T-helper 2 cell (primary cell): ENCODE measurements at places on chromosomes 6 and 20.

GRCh38 chr6:32086661-32087573, 22.2 kb downstream of the TNXB start:
- no peak for DNase-seq

DNA sequence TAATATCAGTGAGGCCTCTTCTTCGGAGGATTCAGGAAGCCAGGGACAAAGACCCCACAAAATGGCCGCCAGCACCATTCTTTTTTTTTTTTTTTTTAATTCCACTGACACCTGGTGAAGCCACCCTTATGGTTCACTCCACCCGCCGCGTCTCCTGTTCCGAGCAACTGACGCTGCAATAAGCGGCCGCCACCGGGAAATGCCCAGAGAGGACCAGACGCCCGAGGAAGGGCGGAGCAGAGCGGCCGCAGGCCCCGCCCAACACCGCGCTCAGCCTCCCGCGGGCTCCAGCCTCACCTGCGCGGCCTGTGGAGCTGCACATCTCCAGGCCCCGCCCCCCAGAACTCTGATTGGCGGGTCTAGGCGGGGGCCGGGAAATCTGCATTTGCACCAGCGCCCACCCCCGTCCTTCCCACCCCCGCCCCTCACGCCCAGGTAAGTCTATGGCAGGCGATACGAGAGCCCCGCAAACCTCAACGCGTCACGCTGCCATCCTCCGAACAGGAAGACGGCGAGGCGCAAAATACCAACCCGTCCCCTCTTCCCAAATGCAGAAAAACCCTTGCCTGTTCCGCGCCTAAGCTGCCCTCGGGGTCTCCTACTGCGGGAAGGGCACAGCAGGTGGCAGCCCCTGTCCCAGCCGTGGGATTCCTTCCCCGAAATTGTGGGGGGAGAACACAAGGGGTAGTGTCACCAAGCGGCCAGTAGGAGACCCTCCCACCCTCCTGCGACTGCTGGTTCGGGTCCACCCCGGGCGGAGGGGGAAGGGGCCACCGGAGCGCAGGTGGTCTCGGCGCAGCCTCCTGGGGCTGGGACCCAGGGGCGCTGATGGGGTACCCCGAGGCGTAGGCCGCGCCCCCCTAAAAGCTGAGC, 960 bp downstream of the ATP9A start:
- peak; percentile 41 for DNase-seq

DNA sequence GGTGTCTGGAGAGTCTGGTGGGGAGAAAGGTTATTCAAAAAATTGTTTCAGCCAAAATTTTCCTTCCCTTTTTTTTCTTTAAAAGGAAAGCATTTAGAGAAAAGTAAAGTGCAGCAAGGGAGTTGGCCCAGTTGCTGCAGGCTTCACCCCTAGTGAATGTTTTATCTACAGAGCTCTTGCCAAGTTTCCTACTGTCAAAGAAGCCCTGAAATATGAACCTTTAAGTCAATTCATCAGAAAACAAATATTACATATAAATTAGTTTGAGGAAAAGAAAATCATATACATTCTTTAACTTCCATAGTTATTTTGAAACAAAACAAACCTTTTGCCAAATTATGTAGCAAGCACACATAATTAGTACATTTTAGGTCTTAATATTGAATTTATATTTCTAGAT, 25.0 kb upstream of the HMGCLL1 start:
- no peak for DNase-seq

DNA sequence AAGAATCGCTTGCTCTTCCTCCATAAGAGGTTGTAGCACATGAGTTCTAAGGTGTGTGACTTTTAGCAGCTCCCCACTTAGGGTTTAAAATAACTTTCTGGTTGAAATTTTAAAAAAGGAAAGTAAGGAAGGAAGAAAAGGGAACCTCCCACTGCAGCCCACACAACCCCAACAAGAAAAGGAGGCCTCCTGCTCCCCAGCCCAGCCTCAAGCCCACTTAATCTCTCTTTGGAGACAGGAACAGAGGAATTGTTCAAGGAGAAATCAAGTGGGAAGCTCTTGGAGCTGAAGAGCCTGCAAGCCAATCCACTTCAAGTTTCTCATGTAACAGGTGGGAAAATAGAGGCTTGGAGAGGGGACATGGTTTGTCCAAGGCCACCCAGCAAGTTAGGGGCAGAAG, 39.1 kb upstream of the PREX1 start:
- DNase-seq = no peak

- no peak for DNase-seq
Observed at GRCh38 chr6:1515280-1515679, 94.4 kb upstream of the FOXC1 start.

- no peak for DNase-seq
Observed at GRCh38 chr6:28906669-28907068, 17.1 kb downstream of the TRIM27 start.

DNA sequence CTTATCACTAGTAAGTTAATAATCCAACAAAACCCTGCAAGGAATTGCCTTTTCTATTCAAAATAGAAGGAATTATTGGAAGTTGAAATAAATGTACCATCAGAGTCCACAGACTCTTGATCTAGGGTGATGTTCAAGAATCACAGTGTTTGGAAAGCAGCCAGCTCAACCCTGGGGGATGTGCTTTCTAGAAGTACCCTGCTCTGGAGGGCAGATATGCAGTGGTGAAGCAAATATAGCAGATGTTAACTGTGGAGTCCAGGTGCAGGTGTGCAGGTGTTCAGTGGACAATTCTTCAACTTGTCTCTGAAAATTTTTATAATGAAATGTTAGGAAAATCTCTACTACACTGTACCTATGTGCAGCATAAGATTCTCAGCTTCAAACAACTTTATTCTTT, 9.1 kb upstream of the INSM1 start:
- DNase-seq = no peak

GRCh38 chr6:163386329-163386908, 28.1 kb upstream of the QKI start:
- no peak for DNase-seq

DNA sequence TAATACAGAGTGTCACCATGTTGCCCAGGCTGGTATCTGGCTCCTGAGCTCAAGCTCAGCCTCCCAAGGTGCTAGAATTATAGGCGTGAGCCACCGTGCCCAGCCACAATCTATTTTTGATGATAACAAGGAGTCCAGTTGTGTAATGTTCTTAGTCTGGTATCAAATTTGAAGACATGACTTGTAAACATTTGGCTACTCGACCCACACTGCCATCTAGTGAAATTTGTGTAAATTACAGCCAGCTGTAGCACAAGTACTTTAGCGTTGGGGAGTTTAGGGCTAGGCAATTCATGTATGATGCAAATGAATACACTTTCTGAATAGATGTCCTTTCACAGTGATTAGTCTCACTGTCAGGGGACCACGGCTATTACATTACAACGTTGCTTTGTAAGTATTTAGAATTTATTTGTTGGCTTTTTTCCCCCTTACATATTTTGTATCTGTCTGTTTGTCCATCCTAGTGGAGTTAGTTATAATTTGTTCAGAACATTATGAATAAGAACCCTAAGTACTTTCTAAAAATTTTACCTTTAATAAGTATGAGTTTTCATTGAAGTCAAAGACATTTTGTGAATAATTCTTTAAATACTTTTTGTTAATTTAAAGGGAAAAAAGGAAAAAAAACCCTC, 139.7 kb downstream of the PRDM13 start:
- DNase-seq = peak; percentile 15

- no peak for DNase-seq
Observed at GRCh38 chr6:92559003-92559402, 860.4 kb downstream of the EPHA7 start.

DNA sequence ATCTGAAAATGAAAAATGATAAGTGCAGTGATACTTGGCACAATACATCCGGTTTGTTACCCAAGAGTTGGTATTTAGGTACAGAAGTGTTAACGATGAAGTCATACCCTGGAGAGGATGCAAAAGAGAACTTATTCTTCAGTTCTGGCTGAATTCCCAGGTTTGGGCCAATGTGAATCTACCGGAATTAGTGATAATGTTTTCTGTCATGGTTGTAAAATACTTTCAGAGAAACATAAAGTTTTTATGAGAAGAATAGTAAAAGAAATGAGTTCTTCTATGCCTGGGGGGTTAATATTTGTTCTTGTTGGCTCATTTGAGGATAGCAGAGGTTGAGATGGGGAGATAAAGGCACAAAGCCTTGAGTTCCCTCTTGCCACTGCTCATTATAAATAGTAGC, 509.9 kb upstream of the POU3F2 start:
- no peak for DNase-seq

DNA sequence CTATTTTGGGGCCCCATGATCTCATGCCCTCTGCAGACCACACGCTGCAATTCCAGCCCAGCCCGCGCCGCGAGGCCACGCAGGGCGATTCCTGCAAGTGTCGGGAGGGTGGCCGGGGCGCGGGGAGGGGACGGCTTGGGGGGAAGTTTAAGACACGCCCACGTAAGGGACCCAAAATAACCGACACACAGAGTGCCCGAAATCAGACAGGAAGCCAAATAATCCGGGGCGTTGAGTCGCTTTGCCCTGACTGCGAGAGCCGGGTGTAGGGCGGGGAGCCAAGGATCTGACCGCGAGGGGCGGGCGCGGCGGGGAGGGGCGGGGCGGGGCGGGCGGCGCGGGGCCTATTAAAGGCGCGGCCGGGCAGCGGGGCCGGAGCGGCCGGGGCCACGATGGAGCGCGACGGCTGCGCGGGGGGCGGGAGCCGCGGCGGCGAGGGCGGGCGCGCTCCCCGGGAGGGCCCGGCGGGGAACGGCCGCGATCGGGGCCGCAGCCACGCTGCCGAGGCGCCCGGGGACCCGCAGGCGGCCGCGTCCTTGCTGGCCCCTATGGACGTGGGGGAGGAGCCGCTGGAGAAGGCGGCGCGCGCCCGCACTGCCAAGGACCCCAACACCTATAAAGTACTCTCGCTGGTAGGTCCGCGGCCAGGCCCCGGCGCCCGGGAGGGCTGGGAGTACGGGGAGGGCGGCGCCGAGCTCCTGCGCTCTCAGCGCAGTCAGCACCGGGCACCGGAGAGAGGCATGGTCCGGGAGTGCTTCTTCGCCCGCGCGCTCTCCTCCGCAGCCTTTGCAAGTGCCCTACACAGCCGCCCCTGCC, at the start of gene ENPP1:
TSS of gene ENPP1 (plus strand) at position 377 of the 816 bp plus-strand sequence. CDS start at position 393, 16 bp downstream.
- DNase-seq = peak; percentile 12

DNA sequence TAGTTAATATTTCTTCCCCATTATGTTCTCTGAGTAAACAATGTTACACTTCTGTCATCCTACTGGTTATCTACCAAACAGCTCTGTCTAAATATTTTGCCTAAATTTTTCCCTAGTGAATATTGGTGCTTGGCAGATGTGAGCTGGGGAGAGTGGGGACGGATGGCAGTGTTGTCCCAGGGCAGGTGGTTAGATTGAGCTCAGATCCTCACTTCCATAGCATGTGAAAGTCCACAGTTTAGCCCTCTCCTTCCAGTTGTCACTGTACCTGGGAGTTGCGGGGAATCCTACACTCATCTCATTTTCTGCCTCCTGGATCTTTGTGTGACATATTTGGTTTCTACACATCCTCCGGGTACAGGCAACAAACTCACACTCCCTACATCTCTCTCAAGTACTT, 484.9 kb downstream of the EPM2A start:
- no peak for DNase-seq

DNA sequence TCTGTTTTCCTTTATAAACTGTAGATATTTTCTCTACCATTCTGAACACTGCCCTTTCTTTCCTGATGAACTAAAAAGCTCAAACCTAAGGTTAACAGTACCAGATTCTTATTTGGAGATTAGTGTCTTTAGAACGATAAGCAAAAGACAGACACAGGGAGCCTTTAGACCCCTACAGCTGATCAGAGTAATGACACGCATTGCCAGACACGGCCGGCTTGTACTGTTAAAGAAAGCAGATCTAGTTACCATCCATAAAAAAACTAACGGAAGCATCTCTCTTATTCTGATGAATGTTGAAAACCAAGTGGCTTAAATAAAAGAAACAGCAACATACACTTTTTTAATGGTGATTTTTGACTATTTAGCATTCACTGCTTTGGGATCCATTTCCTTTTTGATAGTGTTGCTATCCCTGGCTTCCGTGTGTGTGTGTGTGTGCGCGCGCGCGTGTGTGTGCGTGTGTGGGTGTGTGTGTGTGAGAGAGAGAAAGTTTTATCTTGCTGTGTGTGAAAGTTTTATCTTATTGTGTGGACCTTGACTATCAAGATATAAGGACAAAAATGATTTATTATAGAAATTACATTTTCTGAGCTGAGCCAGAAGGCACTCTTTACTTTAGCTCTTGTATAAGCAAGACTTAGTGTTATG, 95.6 kb upstream of the SLC35B3 start:
- DNase-seq = no peak

DNA sequence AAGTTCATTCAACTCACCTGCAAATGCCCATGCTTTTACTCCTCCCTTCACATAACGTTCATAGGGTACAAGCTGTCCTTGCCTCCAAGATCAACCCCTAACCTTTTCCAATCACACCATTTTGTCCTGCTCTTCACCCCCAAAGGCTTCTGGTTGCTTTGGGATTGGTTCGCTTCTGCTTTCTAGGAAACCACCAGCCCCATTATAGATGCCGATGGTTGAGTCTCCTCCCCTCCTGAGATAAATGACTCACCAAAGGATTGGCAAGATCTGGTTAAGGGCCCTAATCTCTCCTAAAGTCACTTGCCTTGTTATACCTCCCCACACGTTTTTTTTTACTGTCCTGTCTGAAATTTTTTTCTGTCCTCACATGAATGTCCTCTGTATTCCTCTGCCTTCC, 311.4 kb downstream of the HACE1 start:
- no peak for DNase-seq

- no peak for DNase-seq
Observed at GRCh38 chr6:126444659-126445273, 104.9 kb downstream of the CENPW start.

DNA sequence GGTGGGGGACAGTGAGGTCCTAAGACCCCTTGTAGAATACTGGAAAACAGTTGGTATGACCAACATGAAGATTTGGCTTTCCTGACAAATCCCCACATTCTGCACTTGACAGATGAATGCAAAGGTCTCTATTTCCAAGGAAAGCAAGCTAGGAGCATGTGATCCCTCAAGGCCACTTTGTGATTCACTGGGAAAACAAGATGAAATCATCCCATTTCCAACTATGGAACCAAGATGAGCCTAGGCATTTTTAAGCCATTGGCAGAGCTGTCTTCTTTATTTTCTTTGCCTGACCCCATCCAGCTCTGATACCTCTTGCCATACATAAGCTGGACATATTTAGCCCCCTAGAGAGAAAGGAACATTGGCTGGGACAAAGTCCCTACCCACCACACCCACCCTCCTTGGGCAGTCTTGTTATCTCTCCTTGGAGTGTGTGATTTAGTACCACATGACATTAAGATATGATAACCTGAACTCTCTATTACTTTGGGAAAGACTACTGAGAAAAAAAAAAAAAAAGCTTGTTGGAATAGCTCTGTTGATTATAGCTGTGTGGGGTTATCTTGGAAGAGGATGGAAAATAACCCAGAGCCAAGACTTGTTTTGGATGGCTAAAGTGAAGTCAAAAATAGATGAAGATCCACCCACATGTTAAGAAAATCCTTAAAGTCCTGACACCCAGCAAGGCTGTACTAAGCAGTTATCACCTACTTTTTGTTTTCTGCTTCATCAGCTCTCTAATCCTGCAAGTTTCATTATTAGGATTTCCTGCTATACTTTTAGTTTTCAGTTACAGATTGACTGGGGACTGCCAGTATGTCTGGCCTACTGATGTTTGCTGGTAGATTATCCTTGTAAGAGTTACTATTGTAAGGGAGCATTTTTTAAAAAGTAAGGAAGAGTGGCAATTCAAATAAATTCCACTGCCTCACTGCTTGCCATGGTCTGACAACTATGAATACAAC, 90.1 kb upstream of the PREP start:
- DNase-seq = peak; percentile 76

GRCh38 chr6:124881898-124882578, 80.2 kb upstream of the RNF217 start:
- no peak for DNase-seq

GRCh38 chr6:21883595-21884328, 290.2 kb downstream of the SOX4 start:
- DNase-seq = no peak

GRCh38 chr6:13432526-13433184, 54.7 kb downstream of the GFOD1 start:
- no peak for DNase-seq
